ENCODE measurements at places on chromosomes 13 and 19. TPM values are rescaled to one million over a fixed set of nuclear protein-coding genes. Genes with fewer than 3 reads are reported as not detected.

DNA sequence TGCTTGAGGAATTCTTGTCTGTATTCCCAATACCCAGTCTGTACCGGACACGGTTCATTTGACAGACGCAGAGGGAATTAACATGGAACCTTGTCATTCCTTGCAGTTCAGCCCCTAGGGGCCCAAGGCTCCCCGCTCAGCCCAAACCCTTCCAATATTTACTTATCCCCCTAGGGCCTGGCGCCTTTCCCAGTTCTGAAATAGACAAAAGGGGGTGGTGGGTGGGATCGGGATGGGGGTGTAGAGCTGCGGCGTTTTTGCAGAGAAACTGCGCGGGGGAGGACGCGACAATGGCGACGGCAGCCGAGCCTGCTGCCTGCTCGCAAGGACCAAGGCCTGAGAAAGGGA, 583 bp downstream of the AKAP8L start:
- DNase-seq, result no peak

DNA sequence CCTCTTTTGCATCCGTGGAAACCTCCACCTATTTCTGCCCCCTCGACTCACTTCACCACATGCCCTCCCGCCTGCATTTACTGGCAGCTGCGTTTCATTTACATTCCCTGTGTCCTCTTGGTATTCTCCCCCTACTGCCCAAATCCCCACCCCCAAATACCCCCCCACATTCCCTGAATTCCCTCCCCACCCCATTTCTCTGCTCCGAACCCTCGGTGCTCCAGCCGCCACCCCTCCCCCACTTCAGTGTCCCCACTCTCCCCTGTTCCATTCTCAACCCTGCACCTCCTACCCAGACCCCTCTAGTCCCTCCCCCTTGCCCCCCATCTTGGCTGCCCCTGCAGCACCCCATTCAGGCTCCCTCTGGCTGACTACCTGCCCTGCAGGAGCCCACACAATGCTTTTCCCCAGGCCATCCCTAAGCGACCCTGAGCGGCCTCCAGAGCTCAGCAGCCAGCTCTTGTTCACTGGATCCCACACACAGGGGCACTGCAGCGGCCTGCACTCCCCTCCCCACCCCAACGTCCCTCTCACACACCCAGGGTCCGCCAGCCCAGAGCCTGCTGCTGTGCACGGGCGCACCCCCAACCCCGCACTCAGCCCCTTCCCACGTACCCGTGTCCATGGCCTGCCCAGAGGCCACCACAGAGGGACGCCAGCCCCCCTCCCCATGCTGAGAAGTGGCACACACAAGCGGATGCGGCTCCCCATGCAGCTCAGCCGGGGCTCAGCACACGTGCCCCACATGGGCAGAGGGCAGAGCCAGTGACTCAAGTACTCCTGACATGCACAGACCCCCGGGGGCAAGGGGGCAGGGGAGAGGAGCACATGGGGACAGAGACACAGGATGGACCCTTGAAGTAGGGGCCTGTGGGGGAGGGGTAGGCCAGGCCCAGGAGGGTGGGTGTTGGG, 26.3 kb downstream of the SHANK1 start:
- DNase-seq, result no peak

- no peak for DNase-seq
These were observed 3.0 kb upstream of the ZNF136 start for GRCh38 chr19:12159773-12160414.

DNA sequence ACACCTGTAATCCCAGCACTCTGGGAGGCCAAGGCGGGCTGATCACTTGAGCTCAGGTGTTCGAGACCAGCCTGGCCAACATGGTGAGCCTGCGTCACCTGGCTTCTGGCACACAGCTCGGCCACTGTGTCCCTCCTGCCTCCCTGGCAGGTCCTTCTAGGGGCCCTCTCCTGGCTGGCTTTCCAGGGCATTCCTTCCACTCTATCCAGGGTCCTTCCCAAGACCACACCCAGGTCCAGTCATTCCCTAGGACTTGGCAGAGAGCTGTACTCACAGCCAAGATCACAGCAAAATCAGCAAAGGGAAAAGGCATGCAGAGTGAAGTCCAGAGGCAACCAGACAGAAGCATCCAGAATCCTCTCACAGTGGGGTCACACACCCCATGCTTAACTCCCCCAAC, 9.7 kb upstream of the HSH2D start:
- no peak for DNase-seq

- no peak for DNase-seq
These were observed 6.9 kb downstream of the ZNF787 start for GRCh38 chr19:56114051-56114777.

The PRSS57 gene
- total RNA-seq, result not detected

The ZNF284 gene
- total RNA-seq, result 3.9 TPM

The CEBPA gene
- not detected for total RNA-seq
